ENCODE measurements at places on chromosomes 3 and 15.

GRCh38 chr15:101568309-101568708 lies 78.8 kb upstream of the PCSK6 start:
- DNase-seq: no peak

DNA sequence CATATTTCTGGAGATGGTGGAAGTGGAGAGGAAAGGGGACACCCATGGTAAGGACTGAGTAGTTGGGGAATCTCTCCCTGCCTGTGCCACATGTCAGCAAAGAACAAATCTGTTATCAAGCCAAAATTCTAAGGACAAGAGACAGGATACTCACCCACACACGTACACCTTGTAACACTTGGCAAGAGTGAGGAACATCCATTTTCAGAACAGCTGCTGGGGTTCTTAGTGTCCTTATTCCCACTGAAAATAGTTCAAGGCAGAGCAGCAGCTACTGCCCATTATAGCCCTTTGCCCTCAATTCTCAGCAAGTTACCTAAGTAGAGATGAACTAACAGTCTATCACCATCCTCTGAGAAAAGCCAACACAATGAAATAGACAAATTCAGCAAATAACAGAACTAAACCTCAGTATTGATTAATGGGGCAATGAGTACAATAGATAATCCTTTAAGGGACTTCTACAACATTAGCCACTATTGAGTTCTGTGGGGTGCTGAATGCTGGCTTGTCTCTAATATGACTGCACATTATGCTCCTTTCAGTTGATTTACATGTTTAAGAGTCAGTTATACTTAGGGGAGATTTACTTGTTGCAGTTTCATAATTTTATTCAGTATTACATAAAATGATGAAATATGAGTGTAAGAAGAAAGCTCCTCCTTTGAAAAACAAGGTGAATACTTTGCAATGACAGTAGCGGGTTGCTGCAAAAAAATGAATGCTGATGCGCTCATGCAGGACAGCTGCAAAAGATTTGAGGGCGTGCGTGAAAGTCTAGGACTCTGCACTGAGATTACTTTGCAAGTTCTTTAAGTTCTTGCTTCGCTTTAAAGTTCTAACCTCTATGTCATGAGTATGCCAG lies 22.4 kb downstream of the SENP5 start:
- no peak for DNase-seq

- no peak for DNase-seq
Measured at GRCh38 chr15:38440353-38441129, 13.4 kb upstream of the FAM98B start.

DNA sequence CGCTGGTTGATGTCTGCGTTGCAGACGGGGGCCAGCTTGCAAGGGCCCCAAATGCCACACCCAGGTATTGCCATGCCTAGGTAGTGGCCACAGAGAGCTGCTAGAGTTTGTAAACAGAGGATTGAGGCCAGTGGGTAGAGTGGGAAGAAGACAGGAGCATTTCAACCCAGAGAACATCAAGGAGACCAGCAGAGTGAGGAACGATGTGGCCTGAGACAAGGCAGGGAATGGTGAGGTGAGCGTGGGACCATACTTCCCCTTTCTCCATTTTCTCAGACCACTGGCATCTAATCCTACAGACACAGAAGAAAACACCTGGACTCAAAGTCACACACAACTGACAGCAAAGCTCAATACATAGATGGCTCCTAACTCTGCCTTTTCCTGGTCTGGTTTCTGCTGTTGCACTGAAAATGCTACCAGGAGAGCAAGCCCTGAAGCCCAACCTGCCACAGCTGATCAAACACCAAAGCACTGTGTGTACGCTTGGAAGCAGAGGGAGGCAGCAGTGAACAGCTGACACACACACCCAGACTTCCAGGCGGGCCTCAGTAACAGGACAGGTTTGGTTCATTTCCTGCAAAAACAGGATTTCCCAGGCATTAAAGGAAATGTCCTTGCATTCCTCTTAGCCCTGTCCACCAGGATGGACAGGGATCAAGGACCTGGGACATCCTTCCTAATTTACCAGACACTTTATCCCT lies 1.6 kb downstream of the FAM174B start:
- no peak for DNase-seq

GRCh38 chr3:189941679-189942078 lies 179.0 kb downstream of the P3H2 start:
- no peak for DNase-seq

DNA sequence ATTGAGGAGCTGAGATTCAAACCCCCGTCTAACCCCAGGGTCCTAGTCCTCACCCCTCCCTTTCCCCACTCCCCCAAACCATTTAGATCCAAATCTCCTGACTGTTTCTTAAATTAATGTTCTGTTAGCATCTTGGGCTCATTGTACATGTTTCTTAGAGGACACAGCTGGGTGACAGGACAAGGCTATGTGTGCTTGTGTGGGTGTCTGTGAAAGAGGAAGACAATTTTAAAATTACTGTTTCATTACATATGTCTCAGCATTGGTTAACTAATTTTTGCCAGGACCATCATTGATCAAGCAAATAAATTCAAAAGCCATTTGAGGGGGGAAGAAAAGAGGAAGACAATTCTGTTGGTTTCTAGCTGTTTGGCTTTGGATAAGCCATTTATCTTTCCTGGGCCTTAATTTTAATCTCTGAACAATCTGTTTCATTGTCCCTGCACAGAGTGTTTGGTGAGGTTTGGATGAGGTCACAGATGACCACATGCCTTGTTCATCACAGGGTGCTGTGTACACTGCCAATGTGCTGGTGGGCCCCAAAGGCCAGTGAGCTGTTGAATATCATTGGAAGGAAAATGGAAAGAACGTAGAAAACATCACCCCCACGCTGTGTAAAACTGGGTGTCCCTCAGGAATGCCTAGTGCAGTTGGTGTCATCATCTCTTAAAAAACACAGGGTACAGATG lies 51.9 kb downstream of the RPLP1 start:
- no peak for DNase-seq

Data from vagina (tissue), 2 donors.